Osteocyte (in vitro differentiated cells): ENCODE measurements at places on chromosomes 13 and 19. TPM values are rescaled to one million over a fixed set of nuclear protein-coding genes. Genes with fewer than 3 reads are reported as not detected.

TMC4 gene
- 2.0 and 2.7 TPM in 2 replicates for total RNA-seq

PRSS57 gene
- not detected in 2 replicates for total RNA-seq

GJA3 gene
- total RNA-seq, result not detected in 2 replicates

HCN2 gene
- 27.2 and 28.3 TPM in 2 replicates for total RNA-seq

FUT6 gene
- not detected in 2 replicates for total RNA-seq

LAIR1 gene
- not detected in 2 replicates for total RNA-seq

KCNN1 gene
- total RNA-seq, result not detected in 2 replicates

DUXA gene
- not detected in 2 replicates for total RNA-seq

OLFM4 gene
- not detected in 2 replicates for total RNA-seq
